Calu3 (cell line): ENCODE measurements at places on chromosomes 3 and 15. TPM values are rescaled to one million over a fixed set of nuclear protein-coding genes. Genes with fewer than 3 reads are reported as not detected.

The GOLGA6B gene
- 0.61 TPM in 1 of 2 replicates, not detected in the other for total RNA-seq

The MINDY4B gene
- total RNA-seq: not detected in 2 replicates

The CORO2B gene
- total RNA-seq: 0.14 and 0.15 TPM in 2 replicates

The LTK gene
- 0.24 and 0.32 TPM in 2 replicates for total RNA-seq

The AQP9 gene
- not detected in 2 replicates for total RNA-seq

The HESX1 gene
- total RNA-seq: 0.78 and 0.91 TPM in 2 replicates

The GAP43 gene
- total RNA-seq: not detected in 2 replicates

The ZNF860 gene
- 7.5 and 11.8 TPM in 2 replicates for total RNA-seq

The CPNE9 gene
- total RNA-seq: not detected in 2 replicates

The WNT7A gene
- total RNA-seq: 2.7 and 3.5 TPM in 2 replicates

The DPPA2 gene
- total RNA-seq: not detected in 2 replicates

The TMEM212 gene
- not detected in 2 replicates for total RNA-seq

The LRRIQ4 gene
- total RNA-seq: 0.27 TPM in 1 of 2 replicates, not detected in the other

The FBXL2 gene
- 11.5 and 12.6 TPM in 2 replicates for total RNA-seq

The SAMD7 gene
- total RNA-seq: not detected in 2 replicates

The TRIM42 gene
- total RNA-seq: not detected in 2 replicates

DNA sequence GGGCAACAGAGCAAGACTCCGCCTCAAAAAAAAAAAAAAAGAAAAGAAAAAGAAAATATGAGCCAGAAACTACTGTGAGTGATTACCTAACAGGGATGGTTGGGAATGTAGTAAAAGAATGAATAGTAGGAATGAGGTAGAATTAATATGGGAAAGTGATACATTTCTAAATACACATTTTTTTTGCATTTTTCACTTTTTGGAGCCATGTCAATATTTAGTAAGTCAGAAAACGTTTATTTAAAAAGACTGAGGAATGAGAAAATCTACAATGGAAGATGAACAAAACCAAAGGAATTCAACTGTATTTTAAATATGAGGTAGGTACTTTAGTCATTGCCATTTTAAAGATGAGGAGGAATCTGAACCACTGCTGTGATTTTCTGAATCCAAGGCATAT lies 817.2 kb upstream of the CADM2 start:
- DNase-seq: no peak

GRCh38 chr15:62848632-62849050 lies 193.9 kb upstream of the TPM1 start:
- no peak for DNase-seq

DNA sequence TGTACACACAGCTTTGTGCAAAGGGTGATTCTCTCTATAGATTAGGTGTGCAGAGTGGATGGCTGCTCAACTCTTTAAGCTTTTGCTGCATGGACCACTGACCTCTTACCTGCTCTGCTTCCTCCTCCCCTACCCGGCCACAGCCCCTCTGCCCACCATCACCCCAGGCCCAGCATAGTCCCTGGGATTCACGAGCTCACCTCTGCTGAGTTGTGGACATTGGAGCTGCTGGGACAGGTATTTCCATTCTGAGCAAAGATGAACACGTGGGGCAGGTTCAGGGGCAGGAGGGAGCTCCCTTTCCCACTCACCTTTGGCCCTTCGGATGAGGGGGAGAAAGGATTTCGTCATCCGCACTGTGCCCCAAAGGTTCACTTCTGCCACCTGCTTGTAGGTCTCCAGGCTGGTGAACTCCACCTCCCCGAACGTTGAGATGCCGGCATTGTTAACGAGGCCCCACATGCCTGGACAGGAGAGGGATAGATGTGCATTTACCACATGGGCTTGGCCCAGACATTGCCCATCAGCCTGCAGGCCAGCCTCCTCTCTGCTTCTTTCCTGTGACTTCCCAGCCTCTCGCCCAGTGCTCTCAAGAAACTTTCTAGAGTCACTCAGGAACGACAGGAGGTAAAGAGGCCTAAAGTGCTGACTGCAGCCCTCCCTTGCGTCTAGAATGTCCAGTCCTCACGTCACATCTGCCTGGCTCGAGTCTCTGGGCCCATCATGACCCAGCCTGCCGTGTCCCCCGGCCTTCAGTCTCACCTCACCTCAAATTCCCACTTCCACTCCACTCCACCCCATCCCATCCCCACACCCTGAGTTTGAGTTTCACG lies 41.6 kb downstream of the BDH1 start:
- no peak for DNase-seq

DNA sequence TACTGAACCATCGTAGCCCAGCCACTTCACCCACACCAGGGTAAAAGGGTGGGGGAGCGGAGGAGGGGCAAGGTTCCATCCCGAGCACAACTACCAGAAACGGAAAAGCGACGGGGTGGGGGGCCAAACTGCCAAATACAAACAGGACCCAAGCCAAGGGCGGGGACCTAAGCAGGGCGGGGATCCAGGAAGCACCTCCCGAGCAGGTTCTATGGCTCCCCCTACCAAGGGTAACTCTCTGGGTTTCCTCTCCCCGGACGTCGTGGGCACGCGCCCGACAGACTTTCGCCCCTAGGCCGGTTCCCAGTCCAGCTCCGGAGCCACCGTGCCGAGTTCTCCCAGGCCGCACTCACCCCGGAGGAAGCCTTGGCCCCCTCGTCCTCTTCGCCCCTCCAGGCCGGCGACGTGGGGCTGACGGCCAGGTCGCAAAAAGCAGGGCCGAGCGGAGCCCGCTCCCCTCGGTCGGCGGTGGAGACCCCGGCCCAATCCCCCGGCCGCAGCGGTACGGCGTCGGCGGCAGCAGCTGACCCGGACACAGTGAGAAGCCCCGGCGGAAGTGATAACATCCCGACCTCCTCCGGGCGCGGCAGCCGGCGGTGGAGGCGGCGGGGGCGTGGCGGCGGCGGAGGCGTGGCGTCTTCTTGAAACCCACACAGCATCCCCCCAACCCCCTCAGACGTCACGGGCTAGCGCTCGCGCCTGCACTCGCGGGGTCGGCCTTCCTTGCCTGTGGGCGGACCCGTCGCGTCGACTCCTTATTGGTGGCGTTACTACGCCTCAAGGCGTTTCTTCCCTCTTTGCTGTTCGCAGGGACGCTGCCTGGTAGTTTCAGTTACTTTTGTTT lies at the start of gene BNIP2:
BNIP2 (minus strand) TSS at position 539 of the 844 bp plus-strand sequence. CDS start 6,863 bp downstream, outside the sequence.
- peak; percentile 100 for DNase-seq

GRCh38 chr3:10413041-10413440 lies 92.1 kb upstream of the SEC13 start:
- no peak for DNase-seq

- DNase-seq: no peak
These were observed 165.1 kb downstream of the ZNF621 start for GRCh38 chr3:40689837-40690236.

GRCh38 chr3:117252208-117252607 lies 542.6 kb downstream of the TUSC7 start:
- peak; percentile 2 for DNase-seq

DNA sequence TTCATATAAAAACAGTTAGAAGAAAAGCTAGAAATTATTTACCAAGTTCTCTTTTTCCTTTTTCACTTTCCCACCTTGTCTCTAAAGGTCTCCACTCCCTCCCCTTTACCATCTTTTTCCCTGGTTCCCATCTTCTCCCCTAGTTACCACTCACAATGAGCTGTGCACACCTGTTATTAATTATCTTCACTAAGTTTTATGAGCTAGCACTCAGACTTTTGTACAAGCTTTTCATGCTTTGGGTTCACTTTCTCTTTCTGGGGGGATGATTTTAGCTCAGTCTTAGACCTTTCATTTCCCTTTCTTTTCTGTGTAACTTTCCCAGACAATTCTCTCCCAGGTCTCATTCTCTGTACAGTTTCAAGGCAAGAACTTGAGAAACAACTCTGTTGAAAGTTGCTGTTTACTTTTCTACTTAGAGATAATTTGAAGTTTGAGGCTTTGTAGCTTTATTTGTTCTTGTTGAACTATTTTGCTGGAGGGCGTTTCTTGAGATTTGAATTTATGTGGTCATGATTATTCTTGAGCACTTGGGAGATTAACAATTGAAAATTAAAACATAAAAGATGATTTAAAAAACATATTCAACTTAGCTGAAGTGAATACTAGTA lies 24.0 kb upstream of the AADAC start:
- DNase-seq: no peak

DNA sequence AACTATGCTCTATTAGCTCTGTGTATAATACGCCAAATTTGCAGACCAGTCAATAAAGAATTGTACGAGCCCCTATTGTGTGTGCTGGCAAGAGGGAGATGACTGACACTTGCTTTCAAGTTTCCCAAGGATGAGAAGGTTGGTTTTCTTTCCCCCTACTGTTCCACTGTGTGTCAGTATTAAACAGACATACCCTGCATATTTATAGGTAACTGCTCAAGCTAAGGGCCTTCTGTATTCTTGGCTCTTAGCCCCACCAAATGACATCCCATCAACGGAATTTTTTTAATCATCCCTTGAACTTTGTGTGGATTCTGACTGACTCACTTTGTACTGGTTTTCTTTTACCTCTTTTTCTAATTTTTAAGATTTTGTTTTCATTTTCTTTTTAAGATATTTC lies 60.6 kb upstream of the GYG1 start:
- no peak for DNase-seq

DNA sequence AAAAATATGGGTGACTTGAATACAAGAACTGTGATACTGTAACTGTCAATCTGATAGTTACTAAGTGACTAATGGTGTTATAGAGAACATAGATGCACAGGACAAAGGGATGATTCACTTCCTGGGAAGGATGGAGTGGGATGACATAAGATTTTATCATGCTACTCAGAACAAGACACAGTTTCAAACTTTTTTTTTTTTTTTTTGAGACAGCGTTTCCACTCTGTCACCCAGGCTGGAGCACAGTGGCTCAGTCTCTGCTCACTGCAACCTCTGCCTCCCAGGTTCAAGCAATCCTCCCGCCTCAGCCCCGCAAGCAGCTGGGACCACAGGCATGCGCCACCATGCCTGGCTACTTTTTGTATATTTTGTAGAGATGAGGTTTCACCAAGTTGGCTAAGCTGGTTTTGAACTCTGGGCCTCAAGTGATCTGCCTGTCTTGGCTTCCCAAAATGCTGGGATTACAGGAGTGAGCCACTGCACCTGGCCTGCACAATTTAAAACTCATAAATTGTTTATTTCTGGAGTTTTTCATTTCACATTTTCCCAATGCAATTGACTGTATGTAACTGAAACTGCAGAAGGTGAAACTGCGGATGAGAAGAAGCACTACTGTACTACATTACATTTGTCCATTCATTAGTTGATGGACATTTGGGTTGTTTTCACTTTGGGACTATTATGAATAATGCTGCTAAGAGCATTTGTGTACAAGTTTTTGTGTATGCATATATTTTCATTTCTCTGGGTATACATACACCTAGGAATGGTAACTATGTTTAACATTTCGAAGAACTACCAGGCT lies 40.6 kb downstream of the ADIPOQ start:
- no peak for DNase-seq

GRCh38 chr3:21509731-21510470 lies 241.1 kb downstream of the ZNF385D start:
- no peak for DNase-seq

DNA sequence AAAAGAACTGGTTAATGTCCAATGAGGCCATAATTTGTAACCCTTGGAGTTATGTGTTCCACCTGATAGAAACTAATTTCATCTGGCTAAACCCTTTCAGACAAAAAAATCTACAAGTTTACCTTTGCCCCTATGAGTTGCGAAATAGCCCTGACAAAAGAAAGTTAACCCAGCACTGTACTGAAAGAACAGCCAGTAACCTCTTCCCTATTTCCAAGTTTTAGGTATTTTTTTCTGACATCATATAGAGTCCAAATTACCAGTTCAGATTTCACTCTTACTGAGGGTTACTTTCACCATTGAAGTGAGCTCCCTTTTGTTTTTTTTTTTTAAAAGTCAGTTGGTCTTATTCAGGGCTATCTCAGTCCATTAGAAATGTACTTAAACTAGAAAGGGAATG lies 42.8 kb upstream of the PTPRG start:
- no peak for DNase-seq

- no peak for DNase-seq
These were observed 93.2 kb downstream of the MAGI1 start for GRCh38 chr3:65945480-65945879.

DNA sequence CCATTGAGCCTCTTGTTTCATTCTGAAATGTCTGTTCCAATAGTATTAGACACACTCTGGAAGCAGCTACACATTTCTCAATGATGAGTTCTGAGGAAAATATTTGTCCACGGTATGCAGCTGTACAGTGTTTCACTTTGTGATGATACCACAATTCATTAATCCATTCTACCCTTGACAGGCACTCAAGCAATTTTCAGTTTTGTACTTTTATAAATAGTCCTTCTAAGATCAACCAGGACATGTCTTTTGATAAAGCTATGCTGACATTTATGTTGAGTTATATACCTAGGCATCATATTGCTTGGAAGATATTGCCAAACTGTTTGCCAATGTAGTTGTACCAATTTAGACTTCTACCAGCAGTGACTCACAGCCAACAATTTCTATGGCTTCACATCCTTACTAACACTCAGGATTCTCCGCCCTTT lies 165.1 kb upstream of the COL8A1 start:
- no peak for DNase-seq

DNA sequence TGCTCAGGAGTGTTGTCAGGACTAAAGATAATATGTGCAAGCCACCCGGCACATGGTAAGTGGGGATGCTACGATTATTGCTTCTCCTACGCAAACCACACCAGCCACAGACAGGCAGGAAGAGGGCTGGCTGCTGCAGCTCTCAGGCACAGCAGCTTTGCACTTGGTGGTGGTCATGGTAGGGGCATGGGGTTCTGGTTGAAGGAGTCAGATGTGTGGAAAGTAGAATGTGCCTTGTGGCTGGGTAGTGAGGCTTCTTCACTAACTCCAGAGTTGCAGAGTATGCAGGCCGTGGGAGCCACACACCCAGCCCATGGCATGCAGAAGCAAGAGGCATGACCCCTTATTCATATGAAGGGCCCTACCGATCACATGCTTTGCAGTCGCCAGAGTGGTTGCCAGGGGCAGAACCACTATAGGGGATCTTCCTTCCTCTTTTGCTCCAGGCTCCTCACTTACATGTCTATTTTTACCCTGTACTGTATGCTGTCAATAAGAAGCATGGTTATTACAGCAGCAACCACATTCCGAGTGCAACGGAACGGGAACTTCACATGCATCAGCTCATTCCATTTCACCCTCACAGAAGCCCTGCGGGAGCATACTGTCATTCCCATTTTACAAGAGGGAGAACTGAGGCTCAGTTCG lies 59.2 kb upstream of the HERC1 start:
- no peak for DNase-seq

- DNase-seq: no peak
These were observed 23.3 kb upstream of the NEO1 start for GRCh38 chr15:73028831-73029451.

- peak; percentile 23 for DNase-seq
These were observed 60.3 kb downstream of the MAP6D1 start for GRCh38 chr3:183764847-183765731.

- DNase-seq: peak; percentile 69
These were observed 67.4 kb upstream of the TLE3 start for GRCh38 chr15:70164910-70165715.

- no peak for DNase-seq
These were observed 302.2 kb upstream of the NR2E3 start for GRCh38 chr15:71508081-71508682.

GRCh38 chr3:110859336-110859735 lies 212.3 kb upstream of the NECTIN3 start:
- no peak for DNase-seq

GRCh38 chr3:44632193-44632592 lies 7.4 kb downstream of the ZNF197 start:
- no peak for DNase-seq

- peak; percentile 37 for DNase-seq
These were observed 476.3 kb downstream of the RBMS3 start for GRCh38 chr3:29757054-29757777.

GRCh38 chr3:116824208-116824607 lies 114.6 kb downstream of the TUSC7 start:
- DNase-seq: no peak
